ENCODE measurements at places on chromosomes 1 and 21.

DNA sequence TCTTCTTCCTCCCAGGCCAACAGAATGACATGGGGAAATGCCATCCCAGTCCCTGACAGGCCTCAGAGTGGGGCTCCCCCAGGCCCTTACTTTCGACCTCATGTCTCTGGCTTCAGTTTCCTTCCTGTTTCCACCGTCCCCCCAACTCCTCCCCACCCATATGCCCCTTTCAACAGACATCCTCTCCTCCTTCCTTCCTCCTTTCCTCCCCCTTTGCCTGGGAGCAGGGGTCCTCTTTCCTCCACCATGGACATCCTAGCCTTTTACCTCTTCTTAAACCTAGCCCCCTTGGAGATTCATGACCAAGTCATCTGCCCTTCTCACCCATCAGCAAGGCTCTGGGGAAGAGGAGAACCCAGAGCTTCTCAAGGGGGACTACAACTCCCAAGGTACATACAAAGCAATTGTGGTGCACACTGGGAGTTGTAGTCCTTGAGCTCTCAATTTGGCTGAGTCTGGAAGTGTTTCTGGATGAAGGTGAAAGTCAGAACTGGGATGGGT is 4.0 kb downstream of the ZBTB7B start:
- peak; percentile 76 for DNase-seq

GRCh38 chr21:39776589-39776988 is 31.6 kb downstream of the IGSF5 start:
- DNase-seq, result no peak

DNA sequence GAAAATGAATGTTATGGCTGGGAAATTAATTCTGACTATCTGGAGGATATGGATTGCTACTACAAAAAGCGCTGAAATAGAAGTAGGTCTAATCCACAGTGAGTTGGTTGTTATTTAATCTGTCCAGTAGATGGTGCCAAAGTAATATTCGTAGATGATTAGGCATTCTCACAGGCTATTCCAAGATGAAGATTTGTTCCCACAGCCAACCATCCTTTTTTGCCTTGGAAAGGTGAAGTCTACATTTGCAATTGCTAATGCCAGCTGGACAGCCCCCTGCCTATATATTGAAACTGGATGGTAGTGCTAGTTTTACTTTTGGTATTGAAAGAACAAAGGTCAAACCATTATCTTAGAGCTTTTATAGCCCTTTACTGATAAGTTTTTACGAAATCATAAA is 43.8 kb downstream of the RBM11 start:
- DNase-seq, result no peak

DNA sequence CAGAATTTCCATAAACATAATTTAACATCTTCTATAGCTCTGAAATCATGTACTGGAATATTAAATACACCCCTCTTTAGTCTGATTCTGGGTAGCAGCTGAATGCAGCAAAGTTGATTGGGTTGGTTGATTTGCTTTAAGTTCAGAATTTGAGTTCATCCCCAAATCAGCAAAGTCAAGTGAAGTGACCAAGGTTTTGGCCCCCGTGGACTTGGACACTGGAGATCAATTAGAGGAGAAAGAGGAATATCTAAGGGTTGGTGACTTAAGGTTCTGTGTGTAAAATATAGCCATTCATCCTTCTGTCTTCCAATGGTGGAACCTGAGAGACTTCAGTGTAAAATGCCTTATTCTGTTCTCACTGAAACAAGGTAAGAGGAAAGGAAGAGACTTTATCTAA is at the start of gene OR2L13:
Gene OR2L13 (plus strand): TSS at position 301 of the 400 bp plus-strand sequence. CDS start 4,192 bp downstream, outside the sequence.
- DNase-seq, result no peak

DNA sequence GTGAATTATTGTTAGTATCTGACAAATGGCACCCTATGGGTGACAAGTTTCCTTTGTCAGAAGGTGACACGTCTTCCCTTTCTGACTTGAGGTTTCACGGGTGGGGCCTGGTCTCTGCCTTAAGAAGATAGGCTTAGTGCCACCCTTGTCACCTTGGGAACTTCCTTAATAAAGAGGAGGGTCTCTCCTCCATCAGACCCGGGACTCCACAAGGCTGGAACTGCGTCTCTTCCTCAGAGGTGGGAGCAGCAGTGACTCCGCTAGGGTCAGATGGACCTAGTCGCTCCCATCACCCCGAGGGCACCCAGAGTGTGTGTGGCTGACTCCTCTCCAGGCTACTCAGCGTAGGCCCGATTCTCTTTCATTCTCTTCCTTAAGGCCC is 774 bp upstream of the WDTC1 start:
- DNase-seq, result no peak

Measured in GF-D8 (cell line).